ENCODE measurements at places on chromosomes 1 and 21. TPM values are rescaled to one million over a fixed set of nuclear protein-coding genes. Genes with fewer than 3 reads are reported as not detected.

GCSAML gene
- not detected for total RNA-seq

SLAMF7 gene
- total RNA-seq, result not detected

GRCh38 chr1:172941945-172942344, 108.8 kb downstream of the TNFSF18 start:
- no peaks in the 10 kb centered on the region for H3K36me3 ChIP-seq
- DNase-seq, result no peak
- no peak overlapping the region for H3K27ac ChIP-seq
- no peak overlapping the region for H3K4me3 ChIP-seq
- H3K4me1 ChIP-seq, result no peaks in the 10 kb centered on the region

GRCh38 chr1:116916533-116917445, 7.1 kb downstream of the PTGFRN start:
- H3K4me1 ChIP-seq, result peaks cover 46% of the 10 kb centered on the region
- peaks cover 12% of the 10 kb centered on the region for H3K27me3 ChIP-seq
- peak overlapping the region; percentile 23 for H3K4me3 ChIP-seq

DNA sequence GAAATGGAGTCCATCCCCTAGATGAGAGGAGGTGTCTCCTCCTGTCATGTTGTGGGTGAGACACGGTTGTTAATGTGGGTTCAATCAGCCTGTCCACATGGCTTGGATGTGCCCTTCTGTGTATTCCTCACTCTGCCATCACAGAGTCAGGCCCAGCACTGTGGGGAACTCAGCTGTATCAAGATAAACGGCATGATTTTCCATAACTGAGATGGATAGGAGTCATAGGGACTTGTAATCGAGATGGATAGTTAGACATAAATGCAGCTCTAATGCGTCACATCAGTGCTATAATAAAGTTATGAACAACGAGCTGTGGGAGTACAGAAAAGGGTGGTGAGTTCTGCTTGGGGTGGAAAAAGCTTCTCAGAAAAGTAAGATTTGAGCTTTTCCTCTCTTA, 152.9 kb downstream of the RWDD3 start:
- no peaks in the 10 kb centered on the region for H3K36me3 ChIP-seq
- no peak for DNase-seq

Measured in HepG2 (cell line).